Activated T-helper 2 cell treated with anti-CD3 and anti-CD28 coated beads, Interferon-gamma antibody, Interleukin-2, Interleukin-4, amounts not matched to agents 10 μg/mL and 5 μg/mL and 100 μg/mL, durations not matched to agents 14 hours and 24 hours and 36 hours (primary cell): ENCODE measurements at places on chromosomes 11 and 22. TPM values are rescaled to one million over a fixed set of nuclear protein-coding genes. Genes with fewer than 3 reads are reported as not detected.

The CEP126 gene
- total RNA-seq, result 0.67 and 1.1 TPM in 2 replicates

The FREY1 gene
- 1.4 and 1.7 TPM in 2 replicates for total RNA-seq

The F2 gene
- 0.11 TPM in 1 of 2 replicates, not detected in the other for total RNA-seq

The P2RX6 gene
- total RNA-seq, result 0.07 TPM in 1 of 2 replicates, not detected in the other

The RHOD gene
- total RNA-seq, result 0.30 and 0.39 TPM in 2 replicates

- no peak for DNase-seq
These were observed 3.0 kb downstream of the RHOG start for GRCh38 chr11:3837793-3838192.

GRCh38 chr22:19867617-19868016 lies 12.9 kb upstream of the GNB1L start:
- DNase-seq, result no peak

DNA sequence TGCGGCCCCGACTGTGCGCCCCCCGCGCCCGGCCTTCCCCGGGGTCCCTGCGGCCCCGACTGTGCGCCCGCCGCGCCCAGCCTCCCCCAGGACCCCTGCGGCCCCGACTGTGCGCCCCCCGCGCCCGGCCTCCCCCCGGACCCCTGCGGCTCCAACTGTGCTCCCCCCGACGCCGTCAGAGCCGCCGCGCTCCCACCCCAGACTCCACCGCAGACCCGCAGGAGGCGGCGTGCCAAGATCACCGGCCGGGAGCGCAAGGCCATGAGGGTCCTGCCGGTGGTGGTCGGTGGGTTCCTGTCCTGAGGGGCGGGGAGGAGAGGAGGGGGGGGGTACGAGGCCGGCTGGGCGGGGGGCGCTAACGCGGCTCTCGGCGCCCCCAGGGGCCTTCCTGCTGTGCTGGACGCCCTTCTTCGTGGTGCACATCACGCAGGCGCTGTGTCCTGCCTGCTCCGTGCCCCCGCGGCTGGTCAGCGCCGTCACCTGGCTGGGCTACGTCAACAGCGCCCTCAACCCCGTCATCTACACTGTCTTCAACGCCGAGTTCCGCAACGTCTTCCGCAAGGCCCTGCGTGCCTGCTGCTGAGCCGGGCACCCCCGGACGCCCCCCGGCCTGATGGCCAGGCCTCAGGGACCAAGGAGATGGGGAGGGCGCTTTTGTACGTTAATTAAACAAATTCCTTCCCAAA lies 3.1 kb downstream of the DRD4 start:
- no peak for DNase-seq

DNA sequence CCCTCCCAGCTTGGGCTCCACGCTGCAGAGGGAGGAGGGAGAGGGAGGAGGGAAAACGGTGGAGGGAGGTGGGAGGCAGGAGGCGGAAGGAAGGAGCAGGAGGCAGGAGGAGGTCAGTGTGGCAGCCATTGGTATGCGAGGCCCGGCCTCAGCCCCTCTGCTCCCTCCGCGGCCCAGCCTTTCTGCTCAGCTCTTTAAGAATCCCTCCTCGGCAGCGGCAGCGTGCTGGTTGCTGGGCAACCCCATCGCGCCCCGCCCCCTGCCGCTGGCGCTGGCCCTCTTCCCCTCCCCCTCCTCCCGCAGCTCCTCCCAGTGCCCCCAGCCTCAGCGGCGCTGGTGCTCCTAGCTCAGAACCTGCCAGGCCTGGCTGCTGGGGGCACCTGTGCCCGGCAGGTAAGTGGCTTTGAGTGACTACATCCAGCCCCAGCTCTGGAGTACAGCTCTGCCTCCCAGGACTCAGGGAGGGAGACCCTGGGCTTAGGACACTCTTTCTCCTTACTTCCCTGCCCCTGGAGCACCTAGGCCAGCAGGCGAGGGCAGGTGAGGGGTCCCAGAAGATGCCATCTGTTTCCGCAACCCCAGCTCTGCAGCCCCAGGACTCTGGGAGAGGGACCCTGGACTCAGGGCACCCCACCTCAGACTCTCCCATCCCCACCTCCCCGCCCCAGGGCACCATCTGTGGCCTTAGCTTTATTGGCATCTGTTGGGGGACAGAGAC lies 7.2 kb upstream of the FLRT1 start:
- no peak for DNase-seq

- no peak for DNase-seq
These were observed 10.1 kb downstream of the PHF21B start for GRCh38 chr22:44999687-45000086.

GRCh38 chr22:11628651-11629511 lies 3899.1 kb upstream of the OR11H1 start:
- DNase-seq, result no peak

DNA sequence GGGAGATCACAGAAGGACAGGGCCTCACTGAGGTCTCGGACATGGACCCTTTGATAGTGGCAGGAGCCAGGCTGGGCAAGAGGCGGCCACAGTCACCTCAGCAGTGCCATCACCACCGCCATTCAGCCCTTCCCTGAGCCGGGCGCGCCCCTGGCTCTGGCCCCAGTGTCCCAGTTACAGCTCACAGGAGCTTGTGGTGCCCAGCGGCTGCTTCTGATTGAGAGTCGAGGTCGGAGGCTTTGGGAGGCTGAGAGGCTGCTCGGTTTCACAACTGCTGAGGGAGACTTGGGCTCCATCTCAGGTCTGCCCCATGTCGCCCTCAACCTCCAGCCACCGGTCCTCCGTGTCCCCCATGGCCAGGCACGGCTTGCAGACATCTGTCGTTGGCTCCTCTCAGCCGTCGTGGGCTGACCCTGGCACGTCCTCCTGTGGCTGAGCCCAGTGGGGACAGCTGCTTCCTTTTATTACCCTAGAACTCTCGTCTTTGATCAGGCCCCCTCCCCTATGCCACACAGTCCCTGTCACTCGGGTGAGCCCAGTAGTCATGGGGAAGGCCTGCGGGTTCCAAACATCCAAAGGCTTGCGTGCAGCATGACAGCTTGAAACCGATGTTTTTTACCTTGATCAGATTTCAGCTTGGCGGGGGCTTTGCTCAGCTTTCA lies 28.4 kb upstream of the PPP6R3 start:
- no peak for DNase-seq

- DNase-seq, result no peak
These were observed 68.5 kb upstream of the PPARA start for GRCh38 chr22:46081831-46082210.

DNA sequence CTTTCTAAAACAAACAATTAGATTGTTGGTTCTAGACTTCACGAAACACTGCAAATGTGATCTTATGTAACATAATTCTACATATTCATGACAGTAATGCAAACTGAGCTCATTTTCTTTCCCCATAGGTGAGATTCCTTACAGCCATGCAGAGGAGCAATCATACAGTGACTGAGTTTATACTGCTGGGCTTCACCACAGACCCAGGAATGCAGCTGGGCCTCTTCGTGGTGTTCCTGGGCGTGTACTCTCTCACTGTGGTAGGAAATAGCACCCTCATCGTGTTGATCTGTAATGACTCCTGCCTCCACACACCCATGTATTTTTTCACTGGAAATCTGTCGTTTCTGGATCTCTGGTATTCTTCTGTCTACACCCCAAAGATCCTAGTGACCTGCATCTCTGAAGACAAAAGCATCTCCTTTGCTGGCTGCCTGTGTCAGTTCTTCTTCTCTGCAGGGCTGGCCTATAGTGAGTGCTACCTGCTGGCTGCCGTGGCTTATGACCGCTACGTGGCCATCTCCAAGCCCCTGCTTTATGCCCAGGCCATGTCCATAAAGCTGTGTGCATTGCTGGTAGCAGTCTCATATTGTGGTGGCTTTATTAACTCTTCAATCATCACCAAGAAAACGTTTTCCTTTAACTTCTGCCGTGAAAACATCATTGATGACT lies 1.5 kb downstream of the OR9G1 start:
- no peak for DNase-seq

DNA sequence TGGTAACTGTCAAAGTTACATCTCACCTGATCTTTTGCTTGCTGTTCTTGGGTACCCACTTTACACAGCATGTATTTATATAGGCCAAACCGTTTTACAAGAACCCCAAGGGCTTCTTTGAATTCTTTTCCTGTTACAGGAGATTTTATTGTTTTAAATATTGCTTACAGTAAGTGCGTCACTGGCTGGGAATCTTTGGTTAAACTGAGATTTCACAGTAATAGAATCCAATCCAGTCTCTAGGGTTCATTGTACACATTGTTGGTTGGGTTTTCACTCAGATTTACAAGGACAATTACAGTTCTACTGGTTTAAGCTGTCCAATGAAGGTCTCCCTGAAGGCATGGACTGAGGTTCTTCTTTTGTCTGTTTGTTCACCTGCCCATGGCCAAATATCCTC lies 171.7 kb downstream of the INSC start:
- no peak for DNase-seq

GRCh38 chr11:84993386-84993785 lies 633.8 kb downstream of the DLG2 start:
- no peak for DNase-seq

GRCh38 chr22:45893516-45893915 lies 83.4 kb downstream of the WNT7B start:
- DNase-seq, result no peak

DNA sequence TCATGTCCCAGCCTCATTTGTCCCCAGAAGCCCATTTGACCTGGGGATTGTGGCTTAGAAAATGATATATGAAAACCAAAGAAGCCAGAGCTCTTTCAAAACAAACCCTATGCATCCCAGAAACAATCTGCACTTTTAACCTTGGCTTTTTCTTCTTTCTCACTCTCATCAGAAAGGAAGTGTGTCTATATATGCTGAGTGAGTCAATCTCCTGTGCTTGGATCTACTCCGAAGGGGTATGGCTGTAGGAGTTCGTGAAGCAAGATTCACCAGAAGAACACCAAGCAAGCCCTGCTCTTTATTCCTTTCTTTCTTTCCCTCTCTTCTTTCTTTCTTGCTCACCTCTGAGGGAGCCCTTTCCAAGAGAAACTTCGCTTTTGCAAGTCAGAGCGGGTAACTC lies 636 bp downstream of the PAMR1 start:
- no peak for DNase-seq

DNA sequence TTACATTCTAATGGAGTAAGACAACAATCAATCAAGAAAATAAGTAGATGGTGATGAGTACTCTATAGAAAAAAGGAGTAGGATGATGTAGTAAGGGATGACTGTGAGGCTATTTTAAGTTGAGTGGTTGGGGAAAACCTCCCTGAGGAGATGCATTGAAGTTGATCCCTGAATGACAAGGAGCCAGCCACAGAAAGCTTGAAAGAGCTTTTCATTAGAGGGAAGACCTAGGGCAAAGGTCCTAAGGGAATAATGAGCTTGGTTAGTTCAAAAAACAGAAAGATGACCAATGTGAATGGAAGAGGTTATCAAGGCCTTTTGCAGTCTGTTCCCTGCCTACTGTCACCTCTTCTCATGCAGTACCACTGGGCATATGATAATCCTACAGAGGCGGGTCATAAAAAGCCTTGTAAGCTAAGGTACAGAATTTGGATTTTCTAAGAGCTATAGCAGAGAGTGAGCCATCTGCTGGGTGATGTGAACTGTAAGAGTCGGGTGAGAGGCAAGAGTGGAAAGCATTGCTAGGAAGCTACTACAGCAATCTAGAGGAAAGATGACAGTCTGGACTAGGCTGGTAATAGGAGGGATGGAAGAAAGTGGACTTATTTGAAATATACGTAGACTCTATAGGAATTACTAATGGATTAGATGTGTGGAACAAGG lies 3.1 kb downstream of the PPP2R1B start:
- no peak for DNase-seq

DNA sequence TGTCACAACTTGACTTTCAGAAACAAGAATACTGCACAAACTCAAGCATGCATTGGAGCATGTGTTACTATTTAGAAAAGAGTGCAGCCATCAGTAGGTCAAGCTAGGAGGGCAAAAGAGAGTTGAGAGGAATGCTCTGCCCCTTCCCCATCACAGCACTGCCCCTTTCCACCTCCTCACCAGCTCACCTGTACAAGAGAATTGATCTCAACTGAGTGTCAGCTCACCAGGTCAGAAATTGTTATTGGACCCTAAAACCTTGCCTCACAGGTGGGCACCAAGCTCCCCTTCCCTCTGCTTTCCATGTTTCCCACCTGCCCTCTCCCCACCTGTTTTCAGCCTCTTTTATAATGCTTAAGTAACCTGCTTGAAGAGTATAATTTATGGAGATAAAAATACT lies 48.8 kb downstream of the DKK3 start:
- no peak for DNase-seq

GRCh38 chr22:30920407-30920806 lies 48.2 kb downstream of the MORC2 start:
- DNase-seq, result peak; percentile 74
